ENCODE measurements at places on chromosomes 1 and 21.

- no peak for DNase-seq
These were observed 56.6 kb upstream of the EDN2 start for GRCh38 chr1:41540886-41541591.

DNA sequence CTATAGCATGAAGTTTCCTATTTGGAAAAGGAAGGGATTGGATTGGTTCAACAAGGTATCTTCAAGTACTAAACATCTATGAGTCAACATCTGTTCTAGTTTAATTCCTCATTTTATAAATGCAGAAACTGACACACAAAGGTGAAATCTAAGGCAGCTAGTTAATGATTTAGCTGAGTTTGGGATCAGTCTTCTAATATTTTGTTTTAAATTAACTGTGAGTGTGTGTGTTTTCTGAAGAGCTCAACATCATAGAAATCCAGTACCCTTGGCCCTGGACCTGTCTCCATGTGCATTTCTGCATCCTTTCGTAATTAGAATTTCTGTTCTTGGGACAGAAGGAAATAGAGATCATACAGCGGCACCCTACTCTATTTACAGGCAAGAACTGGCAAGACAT is 105.9 kb downstream of the RGS2 start:
- DNase-seq: no peak

DNA sequence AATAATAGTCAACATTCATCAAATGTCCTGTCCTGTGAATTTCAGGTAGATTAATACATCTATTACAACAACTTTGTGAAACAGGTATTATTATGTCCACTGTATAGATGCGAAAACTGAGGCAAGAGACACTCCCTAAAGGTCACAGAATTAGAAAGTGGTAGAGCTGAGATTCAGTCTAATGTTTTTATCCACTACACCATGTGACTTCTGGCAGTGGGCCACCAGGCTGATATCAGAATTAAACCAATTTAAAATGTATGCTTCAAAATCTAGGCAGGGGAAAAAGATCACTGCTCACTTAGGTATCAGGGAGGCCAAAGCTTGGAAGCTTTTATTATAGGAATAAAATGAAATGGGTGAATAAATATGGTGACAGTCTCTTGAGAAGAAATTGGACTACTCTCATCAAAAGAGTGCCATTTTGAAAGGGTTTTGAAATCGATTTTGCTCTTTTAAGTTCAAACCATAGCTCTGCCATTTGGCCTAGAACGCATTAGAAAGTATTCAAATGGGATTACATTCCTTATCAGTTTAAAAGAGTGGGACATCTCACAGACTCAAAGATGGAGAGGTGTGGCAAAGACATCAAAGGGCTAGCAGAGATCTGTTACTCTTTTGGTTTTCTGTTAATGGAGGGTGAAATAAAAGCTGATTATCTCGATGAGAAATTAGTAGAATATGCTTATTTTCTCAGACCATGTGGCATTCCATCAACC is 1.9 kb downstream of the DDAH1 start:
- no peak for DNase-seq

DNA sequence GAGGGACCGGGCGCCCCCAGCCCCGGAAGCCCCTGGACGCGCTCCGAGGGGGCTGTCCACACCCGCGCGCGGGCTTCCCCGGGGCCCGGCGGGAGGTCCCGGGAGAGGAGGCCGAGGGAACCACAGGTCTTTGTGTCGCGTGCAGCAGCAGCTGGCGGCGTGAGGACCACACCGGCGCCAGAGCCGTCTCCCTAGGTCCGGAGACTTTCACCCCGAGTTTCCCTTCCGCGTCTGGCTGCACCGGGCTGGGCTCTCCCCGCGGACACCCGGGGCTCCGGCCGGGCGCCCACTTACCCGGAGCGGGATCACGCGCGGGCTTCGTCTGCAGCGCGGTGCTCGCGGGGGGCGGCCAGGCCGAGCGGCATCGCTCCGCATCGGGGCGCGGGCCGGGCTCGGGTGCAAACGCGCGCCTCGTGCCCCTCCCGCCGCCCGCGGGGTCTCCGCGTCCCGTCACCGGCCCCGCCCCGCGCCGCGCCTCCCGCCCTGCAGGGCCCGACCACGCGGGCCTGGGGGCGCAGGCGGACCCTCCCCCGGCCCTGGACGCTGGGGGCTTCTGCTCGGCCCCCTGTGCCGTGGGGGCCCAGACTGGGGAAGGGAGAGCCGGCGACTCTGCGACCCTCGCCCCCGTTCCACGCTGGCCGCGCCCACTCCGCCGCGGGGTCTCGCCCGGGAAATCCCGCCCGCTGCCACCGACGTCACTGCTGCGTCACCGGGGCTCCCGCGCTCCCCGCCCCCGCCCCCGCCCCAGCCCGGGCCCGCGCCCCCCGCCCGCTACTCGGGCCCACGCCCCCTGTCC is at the start of gene GNG4:
GNG4 (minus strand) TSS at position 417 of the 796 bp plus-strand sequence. CDS start 65,946 bp downstream, outside the sequence.
- DNase-seq: peak; percentile 49

- no peak for DNase-seq
These were observed 113.2 kb downstream of the TENT5C start for GRCh38 chr1:117719004-117719403.

- DNase-seq: no peak
These were observed 10.4 kb upstream of the GJA8 start for GRCh38 chr1:147892216-147892615.

Data from progenitor cell of endocrine pancreas (in vitro differentiated cells).